ENCODE measurements at places on chromosomes 13 and 19.

GRCh38 chr19:34171539-34171876, 796 bp upstream of the LSM14A start:
- peak; percentile 57 for DNase-seq

GRCh38 chr13:41934120-41934519, 26.8 kb downstream of the VWA8 start:
- DNase-seq: no peak

- DNase-seq: no peak
Observed at GRCh38 chr19:49474542-49474924, 518 bp downstream of the FLT3LG start.

- no peak for DNase-seq
Observed at GRCh38 chr19:51093510-51094345, 11.0 kb upstream of the KLK14 start.

DNA sequence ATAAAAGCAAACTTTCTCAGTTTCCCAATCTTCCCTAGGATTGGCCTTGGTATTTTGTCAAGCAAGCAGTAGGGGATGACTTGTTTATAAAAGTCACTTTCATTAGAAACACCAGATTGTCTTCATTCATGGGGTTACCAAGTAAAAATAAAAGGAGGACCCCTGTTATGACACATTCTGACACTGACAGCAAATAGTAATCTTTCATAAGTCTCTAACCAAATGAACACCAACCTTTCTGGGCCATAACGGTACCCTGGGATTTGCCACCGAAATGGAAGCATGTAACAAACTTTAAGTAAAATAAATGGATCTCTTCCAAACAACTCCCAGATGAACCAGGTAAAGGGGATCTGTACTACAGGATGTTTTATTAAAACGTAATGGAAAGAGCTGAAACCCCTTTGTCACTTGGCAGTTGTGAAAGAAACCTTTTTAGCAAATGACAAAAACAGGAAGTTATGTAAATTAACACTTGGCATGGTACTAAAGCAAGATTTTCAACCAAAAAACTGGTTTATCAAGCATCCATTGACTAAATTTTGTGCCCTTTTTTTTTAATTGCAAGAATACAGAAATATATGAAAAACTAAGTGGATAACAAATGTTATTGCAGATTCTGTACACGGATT, 335.6 kb downstream of the RBM26 start:
- DNase-seq: no peak

DNA sequence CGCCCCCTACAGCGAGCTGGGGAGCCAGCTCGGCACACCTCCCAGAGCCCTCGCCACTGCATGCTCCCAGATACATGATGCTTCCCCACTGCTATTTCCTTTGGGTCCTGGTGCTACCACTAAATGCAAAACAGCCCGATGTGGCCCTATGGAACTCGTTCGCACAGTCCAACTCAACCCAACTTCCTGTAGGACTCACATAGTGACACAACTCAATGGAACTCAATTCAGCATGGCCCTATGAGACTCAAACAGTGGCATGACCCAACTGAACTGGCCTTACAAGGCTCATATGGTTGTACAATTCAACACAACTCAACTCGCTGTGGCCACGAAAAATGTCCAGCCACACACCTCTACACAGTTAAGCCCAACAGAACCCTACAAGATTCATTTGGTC, 3.5 kb downstream of the KCNA7 start:
- DNase-seq: no peak

- peak; percentile 45 for DNase-seq
Observed at GRCh38 chr19:4291184-4291732, 10.9 kb downstream of the TMIGD2 start.

GRCh38 chr13:21777813-21778212, 106.9 kb downstream of the FGF9 start:
- DNase-seq: no peak

GRCh38 chr19:39544226-39544903, 4.4 kb upstream of the EID2 start:
- no peak for DNase-seq

- DNase-seq: no peak
Observed at GRCh38 chr19:58294743-58295374, 10.3 kb upstream of the ERVK3-1 start.
